Activated CD4-positive, alpha-beta T cell treated with anti-CD3 and anti-CD28 coated beads, Interleukin-2, Interleukin-4, amounts not matched to agents 100 ng/mL and 50 ng/mL, durations not matched to agents 16 hours and 8 hours (primary cell): ENCODE measurements at places on chromosomes 3 and 15.

DNA sequence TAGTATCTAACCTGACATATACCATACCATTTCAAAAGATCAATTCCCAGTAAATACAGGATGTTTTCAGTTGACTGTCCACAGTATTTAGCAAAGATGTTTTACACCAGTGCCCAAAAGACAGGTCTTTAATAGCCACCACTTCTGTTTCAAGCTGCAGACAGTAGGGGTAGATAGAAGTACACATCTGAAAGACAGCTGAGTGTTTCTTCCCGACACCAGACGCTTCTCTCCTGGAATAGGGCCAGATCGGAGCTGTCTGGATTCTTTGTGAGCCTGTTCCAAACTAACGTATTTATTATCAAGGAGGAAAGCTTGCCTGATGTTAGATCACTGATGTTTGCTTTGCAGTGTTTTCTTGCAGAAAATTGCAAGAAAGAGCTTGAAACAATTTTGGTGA lies 136.1 kb upstream of the RBMS3 start:
- no peak for DNase-seq

DNA sequence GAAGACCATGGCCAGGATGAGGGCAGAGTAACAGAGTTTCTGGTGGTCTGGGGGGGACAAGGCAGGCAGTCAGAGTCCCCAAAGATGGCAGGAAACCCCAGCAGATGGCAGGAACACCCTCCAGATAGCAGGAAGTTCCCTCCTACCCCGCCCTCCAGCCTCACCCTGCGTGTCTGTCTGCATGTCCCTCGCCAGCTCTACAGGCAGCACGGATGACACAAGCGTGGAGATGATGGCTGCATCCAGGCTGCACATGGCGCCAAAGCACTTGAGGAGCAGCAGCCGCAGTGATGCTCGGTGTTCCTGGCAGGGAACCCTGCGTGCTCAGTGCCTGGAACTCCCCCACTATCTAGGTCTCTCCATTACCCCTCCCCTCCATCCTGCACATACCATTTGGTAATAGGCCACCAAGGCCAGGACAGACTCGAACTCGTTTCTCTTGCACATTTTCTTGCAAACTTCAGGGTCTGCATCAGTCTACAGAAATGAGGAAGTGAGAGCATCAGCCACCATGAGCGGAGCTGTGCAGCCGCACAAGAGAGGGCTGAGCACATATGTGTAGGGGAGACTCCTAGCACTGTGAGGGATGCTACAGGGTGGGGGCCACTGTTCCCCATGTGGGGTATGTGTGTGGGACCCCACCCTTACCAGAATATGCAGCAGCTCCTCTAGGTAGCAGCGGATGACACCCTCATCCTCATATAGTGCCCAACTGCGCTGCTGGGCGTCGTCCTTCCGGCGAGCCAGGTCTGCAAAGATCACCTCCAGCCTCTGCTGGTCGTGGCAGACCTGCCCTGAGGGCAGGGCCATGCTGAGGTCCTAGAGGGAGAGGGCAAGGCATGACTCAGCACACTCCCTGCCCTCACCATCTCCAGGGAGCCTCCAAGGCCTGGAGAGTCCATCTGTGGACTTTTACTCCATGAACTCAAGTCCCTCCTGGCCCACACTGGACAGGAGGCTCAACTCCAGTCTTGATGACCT lies 6.0 kb downstream of the NCKIPSD start:
- no peak for DNase-seq

GRCh38 chr3:67033079-67033478 lies 35.0 kb downstream of the KBTBD8 start:
- no peak for DNase-seq

GRCh38 chr15:63063164-63063756 lies 20.7 kb downstream of the TPM1 start:
- DNase-seq: no peak

DNA sequence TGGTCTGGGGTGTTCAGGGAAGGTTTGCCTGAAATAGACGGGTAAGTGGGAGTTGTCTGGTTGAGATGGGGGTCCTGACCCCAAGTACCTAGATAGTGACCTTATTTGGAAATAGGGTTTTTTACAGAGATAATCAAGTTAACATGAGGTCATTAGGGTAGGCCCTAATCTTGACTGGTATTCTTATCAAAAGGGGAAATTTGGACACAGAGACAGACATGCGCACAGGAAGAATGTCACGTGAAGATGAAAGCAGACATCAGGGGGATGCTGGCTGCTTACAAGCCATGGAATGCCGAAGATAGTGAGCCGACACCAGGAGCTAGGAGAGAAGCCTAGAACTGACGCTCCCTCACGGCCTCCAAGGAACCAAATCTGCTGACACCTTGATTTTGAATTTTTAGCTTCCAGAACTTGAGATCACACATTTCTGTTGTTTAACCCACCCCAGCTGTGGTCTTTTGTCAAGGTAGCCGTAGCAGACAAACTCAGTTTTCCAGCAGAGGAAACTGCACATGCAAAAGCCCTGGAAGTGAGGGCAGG lies 17.1 kb downstream of the BHLHE40 start:
- no peak for DNase-seq

GRCh38 chr15:66803182-66803729 lies 101.2 kb downstream of the SMAD6 start:
- no peak for DNase-seq

DNA sequence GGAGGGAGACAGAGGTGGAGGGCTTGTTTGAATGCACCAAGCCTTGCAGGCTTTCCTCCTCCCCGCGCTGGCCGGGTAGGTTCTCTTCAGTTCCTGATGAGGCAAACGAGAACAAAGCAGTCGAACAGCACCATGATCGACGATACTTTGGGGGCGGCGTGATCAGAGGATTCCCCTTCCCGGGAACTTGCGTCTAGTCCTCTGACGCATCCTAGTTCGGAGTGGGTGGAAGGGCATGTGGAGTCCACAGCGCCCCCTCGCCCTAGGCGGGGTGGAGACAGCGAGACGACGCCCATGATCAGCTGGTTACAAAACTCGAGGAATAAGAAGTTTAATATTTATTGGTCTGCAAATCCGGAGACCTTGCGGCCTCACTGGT lies 452 bp upstream of the SV2B start:
- peak; percentile 8 for DNase-seq

- no peak for DNase-seq
Observed at GRCh38 chr3:184778426-184779332, 33.3 kb upstream of the VPS8 start.

- no peak for DNase-seq
Observed at GRCh38 chr15:43886558-43886957, 59.8 kb downstream of the WDR76 start.

GRCh38 chr3:195609229-195609628 lies 25.5 kb upstream of the APOD start:
- peak; percentile 70 for DNase-seq

- no peak for DNase-seq
Observed at GRCh38 chr3:197874064-197874463, 75.9 kb upstream of the RPL35A start.

DNA sequence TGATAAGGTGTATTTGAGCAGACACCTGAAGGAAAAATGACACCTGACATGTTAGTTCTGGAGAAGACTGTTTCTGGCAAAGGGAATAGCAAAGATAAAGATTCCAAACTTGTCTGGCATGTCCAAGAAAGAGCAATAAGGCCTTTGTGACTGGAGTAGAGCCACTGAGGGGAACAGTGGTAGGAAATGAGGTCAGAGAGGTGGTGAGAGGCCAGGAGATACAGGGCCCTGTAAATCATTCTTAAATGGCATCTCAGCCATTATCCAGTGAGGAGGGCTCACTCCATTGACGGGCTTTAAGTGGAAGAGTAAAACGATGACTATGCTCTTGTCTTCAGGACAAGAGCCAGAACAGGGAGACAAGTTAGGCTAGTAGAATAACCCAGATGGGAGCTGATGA lies 4.5 kb downstream of the SLC49A4 start:
- DNase-seq: no peak

DNA sequence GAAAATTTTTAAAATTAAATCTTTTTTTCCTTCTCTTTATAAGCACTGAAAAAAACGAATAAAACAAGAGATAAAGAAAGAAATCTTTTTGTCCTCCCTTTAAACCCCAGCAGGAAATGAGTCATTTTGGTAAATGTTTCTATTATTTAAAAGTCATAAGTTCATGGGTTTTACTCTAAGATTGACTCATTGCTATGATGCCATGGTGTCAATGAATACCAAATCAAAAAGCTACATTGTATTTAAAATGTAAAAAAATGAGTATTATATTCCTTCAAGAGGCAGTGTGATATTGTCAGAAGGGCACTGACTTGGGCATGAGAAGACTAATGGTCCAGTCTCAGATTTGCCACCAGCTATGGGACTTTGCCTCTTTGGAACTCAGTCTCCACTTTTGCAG lies 303.4 kb upstream of the DNAJC19 start:
- peak; percentile 6 for DNase-seq

- DNase-seq: no peak
Observed at GRCh38 chr3:182671541-182671940, 121.8 kb upstream of the ATP11B start.

DNA sequence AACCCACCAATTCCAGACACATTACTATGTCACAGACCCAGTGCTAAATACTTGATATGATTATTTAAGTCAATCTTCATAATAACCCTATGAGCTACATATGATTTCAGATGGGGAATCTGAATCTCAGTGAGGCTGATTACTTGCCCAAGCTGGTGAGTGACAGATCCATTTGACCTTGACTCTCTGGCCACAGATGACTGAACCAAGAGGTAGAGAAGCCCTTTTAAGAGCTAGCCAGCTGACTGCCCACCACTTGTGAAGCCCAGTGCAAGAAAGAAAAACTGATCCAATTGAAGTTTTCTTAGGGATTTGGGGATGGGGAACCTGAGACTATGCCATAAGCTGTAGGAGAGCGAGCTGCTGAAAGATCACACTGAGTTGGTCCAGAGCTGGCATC lies 124.7 kb upstream of the SPATA12 start:
- DNase-seq: no peak

- DNase-seq: no peak
Observed at GRCh38 chr3:48684054-48684349, 1.7 kb downstream of the NCKIPSD start.

- DNase-seq: peak; percentile 65
Observed at GRCh38 chr3:10602769-10603768, 97.7 kb upstream of the ATP2B2 start.

DNA sequence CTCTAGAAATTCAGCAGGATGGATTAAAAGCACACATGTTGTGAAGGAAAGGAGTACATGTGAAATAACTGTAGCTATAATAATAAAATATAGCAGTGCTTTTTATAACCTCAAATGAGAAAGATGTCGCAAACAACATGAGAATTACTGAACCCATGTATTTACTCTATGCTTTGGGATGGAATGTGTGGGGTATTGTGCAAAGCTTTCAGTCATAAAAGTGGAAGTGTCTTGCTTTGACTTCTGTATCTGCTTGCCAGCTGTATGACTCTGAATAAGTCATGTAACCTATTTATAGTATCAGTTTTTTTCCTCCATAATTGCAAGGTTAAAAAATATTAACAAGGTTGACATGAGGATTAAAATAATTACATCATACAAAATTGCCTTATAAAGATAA lies 519.3 kb upstream of the CADM2 start:
- no peak for DNase-seq

DNA sequence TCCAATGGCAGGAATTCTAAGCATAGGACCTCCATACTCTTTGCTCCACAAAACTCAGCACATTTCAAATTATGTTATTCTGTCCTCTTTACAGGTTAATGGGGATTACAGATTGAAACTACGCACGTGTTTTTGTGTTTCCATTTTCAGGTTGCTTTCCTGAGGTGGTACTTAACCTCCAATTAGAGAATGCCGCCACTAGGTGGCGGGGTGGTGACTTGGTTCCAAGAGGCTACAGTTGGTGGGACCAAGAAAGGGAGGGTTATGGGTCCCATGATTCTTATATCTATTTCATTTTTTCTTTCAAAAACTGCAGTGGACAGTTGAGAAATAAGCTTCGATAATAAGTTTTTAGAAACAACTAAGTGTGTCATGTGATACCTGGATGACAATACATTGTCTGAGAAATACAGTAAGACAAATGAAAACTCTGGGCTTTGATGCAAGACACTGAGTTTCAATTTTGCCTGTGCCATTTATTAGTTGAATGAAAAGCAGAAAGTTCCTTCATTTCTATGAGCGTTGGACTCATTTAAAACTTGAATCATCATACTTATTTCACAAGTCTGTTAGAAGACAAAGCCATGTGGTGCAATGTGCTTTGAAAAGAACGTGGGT lies 539.0 kb downstream of the FGF12 start:
- peak; percentile 54 for DNase-seq

GRCh38 chr15:34818526-34818925 lies 23.2 kb upstream of the ACTC1 start:
- DNase-seq: no peak

DNA sequence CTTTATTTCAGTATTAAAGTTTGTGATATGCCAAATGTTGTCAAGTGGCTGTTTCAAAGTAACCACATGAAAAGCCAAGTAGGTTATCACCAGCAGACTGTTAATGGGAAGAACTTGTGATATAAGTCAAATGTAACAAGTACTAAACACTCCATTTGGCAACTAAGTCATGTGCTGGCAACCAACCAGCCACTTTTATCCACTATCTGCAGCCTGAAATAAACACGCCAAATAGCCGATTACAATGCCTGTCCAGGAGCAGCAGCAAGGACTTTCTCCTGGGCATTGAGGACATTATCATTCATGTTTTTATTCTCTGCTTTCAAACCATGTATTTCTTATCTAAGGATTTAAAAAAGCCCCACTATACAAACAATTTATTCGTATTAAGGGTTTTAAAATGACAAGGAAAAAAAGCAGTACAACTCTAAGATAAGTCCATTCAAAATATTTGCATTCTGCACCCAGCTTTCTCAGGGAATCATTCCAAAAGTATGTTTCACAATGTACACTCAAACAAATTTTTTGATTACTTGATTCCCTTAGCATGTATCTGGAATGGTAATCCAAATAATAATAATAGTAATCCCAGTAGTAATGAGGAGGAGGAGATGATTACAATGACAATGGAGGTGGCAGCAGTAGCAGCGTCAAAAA lies 448.6 kb downstream of the ERC2 start:
- no peak for DNase-seq

- DNase-seq: no peak
Observed at GRCh38 chr15:27065151-27065550, 94.2 kb downstream of the GABRG3 start.

GRCh38 chr3:125280668-125281361 lies 68.3 kb upstream of the SLC12A8 start:
- no peak for DNase-seq

- no peak for DNase-seq
Observed at GRCh38 chr15:25066708-25067107, 111.9 kb downstream of the SNRPN start.
